ENCODE measurements at places on chromosomes 2 and 18. TPM values are rescaled to one million over a fixed set of nuclear protein-coding genes. Genes with fewer than 3 reads are reported as not detected.

The C2orf66 gene
- total RNA-seq, result not detected

The DTNA gene
- total RNA-seq, result 12.1 TPM

The UCN gene
- total RNA-seq, result 0.11 TPM

The MALL gene
- 0.34 TPM for total RNA-seq

The POTEE gene
- 1.7 TPM for total RNA-seq

The CD302 gene
- 2.3 TPM for total RNA-seq

The CFAP53 gene
- total RNA-seq, result 4.3 TPM

The ADAM23 gene
- total RNA-seq, result 1.1 TPM

The MAP3K19 gene
- not detected for total RNA-seq

The SPDYA gene
- total RNA-seq, result 0.86 TPM

The FABP1 gene
- not detected for total RNA-seq

The CACNB4 gene
- total RNA-seq, result 0.12 TPM

The DCC gene
- not detected for total RNA-seq

The ZNF519 gene
- total RNA-seq, result 5.0 TPM

The TUBA4B gene
- not detected for total RNA-seq

The RFX8 gene
- total RNA-seq, result 4.6 TPM

The PLGLB2 gene
- total RNA-seq, result 0.11 TPM

The SLC20A1 gene
- 71.2 TPM for total RNA-seq

The UGT1A9 gene
- 1.0 TPM for total RNA-seq

The TRIP12 gene
- total RNA-seq, result 114 TPM

The ZNF397 gene
- 6.9 TPM for total RNA-seq

The COL3A1 gene
- total RNA-seq, result 9.3 TPM

The NRBP1 gene
- 134 TPM for total RNA-seq

All from Daoy (cell line).